BJ (cell line): ENCODE measurements at places on chromosomes 3 and 15.

- no peak for DNase-seq
These were observed 2.6 kb downstream of the TMCC1 start for GRCh38 chr3:129890891-129891290.

- no peak for DNase-seq
These were observed 348.8 kb downstream of the ROBO1 start for GRCh38 chr3:79418855-79419621.

DNA sequence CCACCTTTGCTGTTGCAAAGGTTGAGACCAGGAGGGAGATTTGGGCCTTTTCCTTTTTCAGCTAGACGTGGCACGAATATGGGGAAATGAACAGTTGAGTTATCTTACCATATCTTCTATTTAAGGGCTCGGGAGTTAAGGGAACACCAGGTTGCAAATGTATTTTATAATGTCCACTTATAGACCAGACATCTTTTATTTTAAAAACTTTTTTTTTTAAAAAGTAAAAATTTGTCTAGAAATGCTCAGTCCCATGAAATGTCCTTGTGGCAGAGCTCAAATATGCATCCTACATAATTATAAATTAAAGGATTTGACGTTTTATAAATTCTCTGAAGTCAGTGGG is 103.6 kb upstream of the VEPH1 start:
- DNase-seq: no peak

GRCh38 chr3:22959593-22959992 is 243.5 kb upstream of the UBE2E2 start:
- no peak for DNase-seq

- no peak for DNase-seq
These were observed 11.1 kb downstream of the ISG20 start for GRCh38 chr15:88649753-88650551.

DNA sequence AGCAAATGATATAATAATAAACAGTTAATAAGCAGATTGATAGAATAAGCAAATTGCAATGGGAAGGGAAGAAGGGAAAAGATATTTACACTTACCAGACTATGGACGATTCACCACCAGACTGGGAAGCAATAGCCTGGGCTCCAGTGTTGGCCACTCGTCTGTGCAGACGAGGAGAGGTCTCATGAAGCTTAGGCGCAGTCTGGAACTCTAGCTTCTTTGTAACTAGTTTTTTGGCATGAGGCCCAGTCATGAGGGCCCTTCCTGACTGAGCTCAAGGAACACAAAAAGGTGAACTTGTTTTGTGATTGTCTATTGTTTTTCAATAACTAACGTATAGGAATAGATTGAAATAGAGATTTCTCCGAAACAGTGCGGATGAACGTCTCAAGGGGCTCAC is 63.3 kb upstream of the GATM start:
- DNase-seq: no peak

DNA sequence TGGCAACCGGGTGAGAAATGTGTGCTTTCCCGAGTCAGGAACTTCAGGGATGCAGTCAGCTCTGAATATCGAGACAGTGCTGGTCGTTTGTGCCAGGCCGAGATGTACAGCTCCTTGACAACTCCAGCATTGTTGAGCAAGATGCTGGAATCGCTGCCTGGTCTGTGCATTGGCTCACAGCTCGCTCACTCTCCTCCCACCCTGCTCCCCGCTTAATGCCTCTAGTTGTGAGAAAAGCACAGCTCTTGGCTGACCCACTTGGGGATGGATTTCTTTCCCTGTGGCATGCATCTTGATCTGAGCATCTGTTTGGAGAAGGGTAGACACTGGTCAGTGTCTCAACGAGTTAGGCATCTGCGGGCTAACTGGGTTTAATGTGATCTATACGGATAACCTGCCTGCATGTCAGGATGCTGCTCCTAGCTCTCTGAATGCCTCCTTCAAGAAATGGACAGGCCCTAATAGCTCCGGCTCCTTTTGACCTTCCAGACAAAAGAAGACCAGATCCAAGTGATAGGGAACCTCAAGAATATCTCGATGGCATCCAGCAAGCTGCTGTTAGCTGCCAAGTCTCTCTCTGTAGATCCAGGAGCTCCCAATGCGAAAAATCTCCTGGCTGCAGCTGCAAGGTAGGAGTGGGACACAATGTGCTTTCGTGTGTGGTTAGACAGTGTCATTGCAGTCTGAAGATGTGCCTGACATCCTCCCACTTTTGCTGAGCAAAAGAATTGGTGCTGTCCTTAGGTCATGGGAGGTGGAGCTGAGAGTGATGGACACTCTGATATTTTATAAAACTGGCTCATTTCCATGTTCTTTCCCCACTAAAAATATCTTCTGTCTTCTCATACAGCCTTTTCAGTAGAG is 302.2 kb upstream of the TPM1 start:
- DNase-seq: no peak

DNA sequence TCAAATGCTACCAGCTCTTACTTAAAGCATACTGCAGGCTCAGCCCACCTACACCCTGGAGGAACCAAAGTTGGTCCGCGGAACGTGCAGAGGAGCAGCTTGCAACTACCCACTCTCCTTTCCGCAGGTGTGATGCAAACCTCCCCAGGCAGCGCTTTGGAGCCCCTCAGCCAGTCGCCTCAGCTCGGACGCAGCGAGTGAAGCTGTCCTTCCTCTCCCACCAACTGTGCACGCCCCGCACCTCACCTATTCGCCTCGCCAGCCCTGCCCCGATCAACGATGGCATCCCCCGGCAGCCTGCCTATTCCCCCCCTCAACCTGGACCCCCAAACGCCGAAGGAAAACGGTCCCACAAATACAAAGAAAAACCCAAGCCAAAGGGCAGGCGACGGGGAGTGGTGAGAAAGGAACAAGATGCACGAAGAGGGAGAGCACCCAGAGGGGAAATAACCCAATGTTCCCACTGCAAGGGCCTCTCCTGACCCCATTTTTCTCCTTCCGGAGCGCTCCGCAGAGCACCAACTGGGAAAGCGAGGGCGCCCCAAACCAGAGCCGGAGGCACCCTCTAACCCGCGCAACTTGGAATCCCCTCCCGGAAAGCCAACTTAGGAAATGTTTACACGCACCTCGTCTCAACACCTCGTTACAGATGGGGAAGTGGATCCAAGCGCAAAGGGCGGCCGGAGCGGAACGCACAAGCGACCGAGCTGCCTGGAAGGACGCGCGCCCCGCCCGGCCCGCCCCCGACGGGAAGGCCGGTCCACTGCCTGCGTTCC is 665 bp downstream of the GLB1 start:
- no peak for DNase-seq

GRCh38 chr3:179323197-179324110 is 623 bp downstream of the ZNF639 start:
- no peak for DNase-seq

DNA sequence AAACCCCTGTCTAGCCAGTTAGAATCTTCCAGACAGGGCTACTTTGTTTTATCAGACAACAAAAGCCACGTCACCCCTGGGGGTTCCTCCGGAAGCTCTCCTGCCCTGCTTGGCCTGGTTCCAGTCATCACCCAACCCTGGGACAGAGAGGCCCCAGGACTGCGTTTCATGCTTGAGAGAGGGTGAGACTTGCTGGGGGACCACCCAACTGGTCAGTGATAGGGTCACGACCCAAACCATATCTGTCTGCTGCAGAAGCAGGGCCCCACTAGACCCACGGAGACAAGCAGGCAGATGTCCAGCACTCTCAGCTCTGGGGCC is 1.2 kb downstream of the NT5DC2 start:
- no peak for DNase-seq

DNA sequence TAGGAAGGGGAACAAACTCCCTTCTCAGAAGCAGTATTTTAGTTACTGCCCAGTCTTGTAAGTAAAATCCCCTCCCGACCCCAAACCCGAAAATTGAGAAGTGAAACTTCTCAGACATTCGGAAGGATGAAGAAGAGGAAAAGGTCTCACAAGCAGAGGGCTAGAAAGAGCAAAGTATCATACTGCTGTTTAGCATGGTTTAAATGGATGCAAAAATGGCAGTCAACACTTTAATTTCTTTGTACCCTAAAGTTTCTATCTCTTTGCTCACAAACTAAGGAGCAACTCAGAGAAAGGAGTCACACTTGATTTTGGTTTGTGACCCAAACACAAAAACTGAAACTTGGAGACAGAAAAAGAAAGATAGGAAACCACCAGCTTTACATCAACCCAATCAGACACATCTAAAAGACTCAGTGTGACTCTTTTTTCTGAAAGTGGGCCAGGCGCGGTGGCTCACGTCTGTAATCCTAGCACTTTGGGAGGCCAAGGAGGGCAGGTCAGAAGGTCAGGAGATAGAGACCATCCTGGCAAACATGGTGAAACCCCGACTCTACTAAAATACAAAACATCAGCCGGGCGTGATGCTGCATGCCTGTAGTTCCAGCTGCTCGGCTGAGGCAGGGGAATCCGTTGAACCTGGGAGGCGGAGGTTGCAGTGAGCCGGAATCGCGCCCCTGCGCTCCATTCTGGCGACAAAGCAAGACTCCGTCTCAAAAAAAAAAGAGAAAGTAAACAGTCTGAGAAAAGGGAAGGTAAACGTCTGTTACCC is 63.2 kb upstream of the ATP11B start:
- DNase-seq: no peak

- no peak for DNase-seq
These were observed 21.4 kb downstream of the GRAMD2A start for GRCh38 chr15:72176159-72176558.

GRCh38 chr3:109070211-109070610 is 47.7 kb downstream of the MORC1 start:
- no peak for DNase-seq

GRCh38 chr15:44231842-44232241 is 36.8 kb upstream of the FRMD5 start:
- DNase-seq: no peak

GRCh38 chr3:158121295-158121694 is 11.4 kb downstream of the RSRC1 start:
- DNase-seq: no peak

DNA sequence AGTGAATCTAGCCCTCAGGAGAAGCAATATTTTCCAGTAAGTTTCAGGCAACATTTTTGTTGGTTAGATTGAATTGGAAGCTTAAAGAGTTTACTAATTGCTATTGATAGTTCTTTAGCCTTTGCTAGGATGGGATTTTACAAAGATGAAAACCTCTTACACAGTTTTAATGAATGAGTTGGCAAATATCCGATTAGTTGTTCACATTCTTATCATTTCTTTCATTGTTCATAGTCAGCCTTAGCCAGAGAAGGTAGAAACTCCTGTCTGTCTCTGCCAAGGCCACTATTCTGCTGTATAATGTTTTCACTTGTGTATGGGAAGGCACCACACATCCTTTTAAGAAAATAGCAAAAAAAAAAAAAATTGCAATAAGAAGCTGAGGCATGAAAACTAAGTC is 222.0 kb upstream of the MANF start:
- DNase-seq: no peak

DNA sequence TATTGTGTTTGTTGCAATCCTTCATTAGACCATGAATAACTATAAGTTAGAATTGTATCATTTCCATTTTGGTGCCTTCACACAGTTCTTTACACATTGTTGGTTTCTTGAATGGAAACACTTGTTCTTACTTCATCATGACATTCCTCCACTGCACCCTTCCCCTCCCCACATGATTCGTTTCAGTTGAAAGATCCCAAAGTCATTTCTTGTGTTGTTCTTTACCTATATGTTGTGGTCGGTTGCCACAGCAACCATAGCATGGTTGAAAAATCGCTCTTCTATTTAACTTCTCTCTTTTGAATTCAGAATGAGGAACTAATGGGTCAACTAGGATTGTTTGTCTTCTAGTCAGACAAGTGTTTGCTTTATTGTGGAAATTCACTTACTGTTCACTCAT is 103.3 kb downstream of the IL1RAP start:
- no peak for DNase-seq

- DNase-seq: peak; percentile 92
These were observed 121.7 kb upstream of the SPRED1 start for GRCh38 chr15:38130740-38131498.

DNA sequence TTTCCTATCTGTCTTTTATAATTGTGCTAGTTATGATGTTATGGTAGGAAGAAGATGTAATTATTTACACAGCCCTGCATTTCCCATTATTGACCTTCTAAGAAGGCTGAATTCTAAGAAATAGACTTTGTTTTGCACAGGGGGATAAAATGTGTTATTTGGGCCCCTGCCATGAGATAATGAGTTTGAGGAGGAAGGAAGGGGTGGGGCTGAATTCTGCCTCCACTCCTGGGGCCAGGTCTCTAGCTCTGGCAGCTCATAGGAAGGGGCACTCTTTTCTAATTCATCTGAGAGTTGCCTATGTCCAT is 69.2 kb upstream of the GOLGA8B start:
- no peak for DNase-seq

DNA sequence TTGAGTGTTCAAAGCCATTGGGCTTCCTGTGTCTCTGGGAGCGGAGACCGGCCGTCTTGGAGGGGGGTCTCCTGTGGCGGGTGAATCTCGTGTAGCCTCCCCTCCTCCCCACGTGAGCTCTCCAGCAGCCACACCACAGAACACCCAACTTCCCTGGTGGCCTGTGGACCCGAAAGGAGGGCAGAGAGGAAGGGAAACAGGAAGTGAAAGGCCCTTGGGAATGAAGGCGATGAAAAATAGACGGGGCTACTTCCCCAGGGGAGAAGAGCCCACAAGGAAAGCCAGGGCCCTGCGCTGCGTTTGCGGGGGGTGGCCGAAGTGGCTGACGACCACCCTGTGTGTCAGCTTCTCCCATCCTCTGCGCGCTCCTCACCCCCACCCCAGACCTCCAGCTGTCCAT is 5.4 kb downstream of the ANKRD63 start:
- DNase-seq: no peak

GRCh38 chr3:27213450-27213849 is 155.7 kb downstream of the NEK10 start:
- DNase-seq: no peak

- DNase-seq: no peak
These were observed 135.0 kb upstream of the CCNL1 start for GRCh38 chr3:157294953-157295352.

- no peak for DNase-seq
These were observed 14.0 kb downstream of the SNX33 start for GRCh38 chr15:75661756-75662140.

DNA sequence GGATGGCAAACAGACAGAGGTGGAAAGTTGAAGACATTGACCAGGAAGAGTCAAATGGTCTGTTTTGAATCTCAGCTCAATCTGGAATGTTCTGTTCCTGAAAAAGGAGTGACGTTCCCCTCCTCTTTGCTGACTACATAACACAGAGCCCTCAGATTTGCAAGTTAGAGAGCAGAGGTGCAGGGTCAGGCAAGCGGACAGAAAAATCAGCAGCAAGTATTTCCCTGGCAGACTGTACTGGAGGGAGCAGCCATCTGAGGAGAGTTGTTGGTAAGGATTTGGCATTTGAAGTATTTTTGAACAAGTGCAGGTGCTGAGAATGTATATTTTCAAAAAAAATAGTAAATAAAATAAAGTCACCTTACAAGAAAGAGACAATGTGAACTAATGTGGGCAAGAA is 17.6 kb downstream of the ZNF80 start:
- DNase-seq: no peak

DNA sequence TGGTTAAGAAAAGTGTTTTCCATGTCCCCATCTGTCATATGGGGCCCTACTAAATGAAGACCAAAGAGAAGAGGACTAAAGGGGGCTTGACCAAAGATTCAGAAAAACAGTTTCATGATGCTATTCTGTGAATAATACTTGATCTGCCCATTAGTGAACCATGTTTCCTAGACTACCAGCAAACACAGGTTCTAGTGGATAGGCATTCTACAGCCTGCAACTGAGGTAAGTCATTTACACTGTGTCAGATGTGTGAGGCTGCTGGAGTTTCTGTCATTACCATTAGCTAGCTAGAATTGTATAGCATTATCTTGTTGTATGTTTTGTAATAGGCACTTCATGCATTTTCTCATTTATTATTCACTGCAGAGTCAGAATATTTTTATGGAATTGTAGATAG is 6.6 kb downstream of the GPR171 start:
- DNase-seq: no peak
